ENCODE measurements at places on chromosomes 11 and 22. TPM values are rescaled to one million over a fixed set of nuclear protein-coding genes. Genes with fewer than 3 reads are reported as not detected.

DNA sequence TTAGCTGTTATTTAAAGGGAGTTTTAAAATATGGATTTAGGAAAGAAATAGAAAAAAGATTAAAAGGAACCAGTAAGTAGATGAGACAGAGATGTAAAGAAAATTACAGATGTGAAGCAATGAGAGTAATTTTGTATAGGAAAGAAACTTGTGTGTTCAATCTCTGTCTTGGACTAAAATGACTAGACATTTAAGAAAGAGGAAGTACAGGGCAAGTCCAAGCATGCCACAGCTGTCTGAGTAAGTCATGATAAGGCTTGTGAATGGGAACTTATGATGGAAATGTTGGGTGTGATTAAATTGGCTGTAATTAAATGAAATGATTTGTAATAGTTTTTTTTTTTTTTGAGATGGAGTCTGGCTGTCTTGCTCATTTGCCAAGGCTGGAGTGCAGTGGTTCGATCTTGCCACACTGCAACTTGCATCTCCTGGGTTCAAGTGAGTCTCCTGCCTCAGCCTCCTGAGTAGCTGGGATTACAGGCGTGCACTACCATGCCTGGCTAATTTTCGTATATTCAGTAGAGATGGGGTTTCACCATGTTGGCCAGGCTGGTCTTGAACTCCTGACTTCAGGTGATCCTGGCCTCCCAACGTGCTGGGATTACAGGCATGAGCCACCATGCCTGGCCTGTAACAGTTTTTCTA is 5.9 kb upstream of the ACY3 start:
- no peak for DNase-seq

- no peak for DNase-seq
Observed at GRCh38 chr11:16987205-16987568, 27.0 kb downstream of the PLEKHA7 start.

DNA sequence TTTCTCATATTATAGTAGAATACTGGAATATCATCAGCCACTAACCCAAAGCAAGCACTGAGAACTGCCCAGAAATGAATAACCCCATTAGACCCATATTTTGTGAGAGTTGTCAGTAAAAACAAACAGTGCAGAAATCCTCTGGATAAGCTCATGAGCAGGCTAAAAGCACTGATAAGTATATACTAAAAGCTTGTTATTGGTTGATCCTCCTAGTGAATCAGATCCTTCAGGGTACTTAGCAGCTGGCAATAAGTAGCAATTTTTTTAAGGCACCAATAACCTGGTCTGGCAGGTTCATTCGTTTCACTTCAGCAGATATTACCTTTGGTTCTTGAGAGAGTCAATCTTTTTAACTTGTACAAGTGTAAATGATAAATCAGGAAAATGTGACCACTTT is 1.2 kb downstream of the NOX4 start:
- no peak for DNase-seq

GRCh38 chr11:72160319-72160718 is 24.8 kb downstream of the FOLR3 start:
- DNase-seq: no peak

The PAX6 gene
- not detected for total RNA-seq
